A375 (cell line): ENCODE measurements at places on chromosomes 16 and 17. TPM values are rescaled to one million over a fixed set of nuclear protein-coding genes. Genes with fewer than 3 reads are reported as not detected.

The KRTAP1-1 gene
- not detected in 2 replicates for total RNA-seq

The TAC4 gene
- 1.2 TPM in 1 of 2 replicates, not detected in the other for total RNA-seq

The SPATA22 gene
- not detected in 2 replicates for total RNA-seq

The GLG1 gene
- total RNA-seq = 171 TPM in 2 replicates

The PSKH1 gene
- total RNA-seq = 6.7 and 11.1 TPM in 2 replicates

The TP53 gene
- total RNA-seq = 40.1 and 41.7 TPM in 2 replicates

The CMTM2 gene
- not detected in 2 replicates for total RNA-seq

The HS3ST3A1 gene
- 33.8 and 36.3 TPM in 2 replicates for total RNA-seq
